Left lobe of liver (tissue), 2 donors: ENCODE measurements at places on chromosomes 1 and 21.

GRCh38 chr1:113013823-113014222 is 57.8 kb upstream of the SLC16A1 start:
- no peak for DNase-seq

- peak; percentile 23 for DNase-seq
These were observed 41.8 kb downstream of the CDCP2 start for GRCh38 chr1:54110996-54111395.

DNA sequence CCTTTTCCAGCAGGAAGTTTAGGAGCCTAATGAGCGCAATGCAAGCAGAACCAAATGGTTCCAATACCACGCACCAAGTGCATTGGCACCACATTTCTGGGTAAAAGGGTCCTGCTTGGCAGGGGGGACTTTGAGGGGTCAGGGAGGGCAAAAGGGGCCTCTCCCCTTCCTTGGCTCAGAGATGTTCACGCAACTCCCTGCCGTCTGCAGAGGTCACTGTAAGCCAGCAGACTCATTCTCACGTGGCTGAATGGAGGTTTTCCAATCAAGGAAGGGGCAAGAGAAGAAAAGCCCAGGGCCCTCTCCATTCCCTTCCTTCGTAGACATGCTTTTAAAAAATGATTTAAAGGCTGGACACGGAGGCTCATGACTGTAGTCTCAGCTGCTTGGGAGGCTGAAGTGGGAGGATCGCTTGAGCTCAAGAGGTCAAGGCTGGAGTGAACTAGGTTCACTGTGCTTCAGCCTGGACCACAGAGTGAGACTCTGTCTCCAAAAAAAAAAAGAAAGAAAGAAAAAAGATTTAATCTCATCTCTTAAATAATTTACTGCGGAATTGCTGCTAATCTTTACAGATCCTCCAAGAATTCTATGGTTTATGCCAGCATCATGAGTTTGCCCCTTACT is 80.3 kb downstream of the RUNX3 start:
- DNase-seq = no peak

DNA sequence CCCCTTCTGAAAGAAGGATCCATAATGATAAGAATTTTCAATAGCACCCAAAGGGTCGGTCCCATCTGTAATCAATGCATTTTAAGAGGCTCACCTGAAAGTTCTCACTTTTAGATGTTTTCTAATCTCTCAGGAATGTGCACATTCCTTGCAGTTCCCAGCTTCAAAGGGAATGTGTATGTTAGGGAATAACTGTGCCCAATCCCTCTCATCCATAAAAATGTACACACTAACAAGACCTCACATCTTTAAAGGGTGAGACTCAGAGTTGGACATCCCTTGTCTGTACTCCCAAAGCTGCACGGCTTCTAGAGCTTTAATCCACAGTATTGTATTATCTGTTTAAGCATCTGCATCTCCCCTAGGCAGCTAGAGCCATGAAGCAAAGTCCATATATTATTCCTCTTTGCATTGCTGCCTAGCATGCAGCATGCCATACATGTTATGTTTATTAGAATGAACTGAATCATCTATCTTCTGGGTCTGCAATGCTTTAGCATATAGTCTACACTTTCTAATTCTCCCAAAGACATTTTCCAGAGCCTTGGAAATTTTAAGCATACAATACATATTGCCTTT is 9.3 kb upstream of the CCN1 start:
- DNase-seq = no peak
